Fibroblast of skin of left biceps (primary cell): ENCODE measurements at places on chromosomes 2 and 18.

- DNase-seq = no peak
Measured at GRCh38 chr2:42421157-42421485, 60.1 kb upstream of the COX7A2L start.

DNA sequence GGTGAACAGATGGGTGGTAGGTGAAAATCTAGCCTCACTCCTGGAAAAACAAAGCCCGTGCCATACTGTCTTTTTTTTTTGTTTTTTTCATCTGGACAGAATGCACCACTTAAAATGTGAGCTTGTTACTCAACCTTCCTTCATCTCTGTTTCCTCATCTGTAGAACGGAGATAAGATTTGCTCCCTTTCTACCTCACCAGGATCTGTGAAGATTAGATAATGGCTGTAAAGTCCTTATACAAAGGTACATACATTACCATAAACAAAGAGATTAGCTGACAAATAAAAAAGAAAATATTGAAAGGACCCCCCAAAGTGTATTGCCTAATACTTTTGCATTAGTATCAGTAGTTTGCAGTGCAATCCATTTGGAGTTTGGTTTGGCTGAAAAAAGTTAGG is 75.4 kb upstream of the ZEB2 start:
- DNase-seq = no peak

GRCh38 chr2:5969303-5969702 is 277.1 kb downstream of the SOX11 start:
- no peak for DNase-seq

GRCh38 chr2:176642074-176642473 is 372.8 kb downstream of the MTX2 start:
- DNase-seq = peak; percentile 78

DNA sequence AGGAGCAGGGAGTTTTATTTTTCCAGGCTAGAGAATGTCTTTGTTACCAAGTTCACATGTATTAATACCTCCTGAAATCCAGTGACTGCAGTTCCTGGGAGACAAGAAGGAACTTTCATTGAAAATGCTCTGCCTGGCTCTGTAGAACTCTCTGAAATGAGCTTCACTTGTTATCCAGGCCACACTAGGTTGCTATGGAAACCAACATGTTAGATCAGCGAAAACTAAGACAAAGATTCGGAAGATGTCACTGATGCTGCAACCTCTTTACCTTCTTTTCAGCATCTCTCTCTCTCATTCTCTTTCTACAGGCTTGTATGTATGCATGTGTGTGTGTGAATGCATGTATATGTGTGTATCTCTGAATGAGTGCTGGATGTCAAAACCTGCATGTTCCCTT is 218.5 kb downstream of the TRIB2 start:
- DNase-seq = no peak

DNA sequence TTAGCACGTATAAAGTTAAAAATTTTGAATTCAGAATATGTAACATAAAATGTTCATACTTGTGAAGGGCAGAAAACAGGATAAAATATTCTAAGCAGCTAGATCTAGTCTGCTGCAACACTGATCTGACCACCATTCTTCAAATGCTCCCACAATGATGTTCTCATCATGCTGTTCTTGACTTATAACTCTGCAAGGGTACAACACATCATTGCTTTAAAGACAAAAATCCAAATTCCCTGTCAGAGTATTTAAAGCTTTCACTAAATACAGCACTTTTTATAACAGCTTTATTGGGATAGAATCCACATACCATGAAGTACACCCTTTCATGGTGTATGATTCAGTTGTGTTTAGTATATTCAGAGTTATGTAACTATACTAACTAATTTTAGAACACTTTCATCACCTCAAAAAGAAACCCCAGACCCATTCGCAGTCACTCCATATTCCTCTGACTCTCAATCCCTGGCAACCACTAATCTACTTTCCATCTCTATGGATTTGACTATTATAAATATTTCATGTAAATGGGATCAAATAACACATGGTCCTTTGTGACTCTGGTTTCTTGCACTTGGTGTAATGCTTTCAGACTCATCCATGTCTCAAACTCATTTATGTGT is 56.4 kb downstream of the MAP4K3 start:
- DNase-seq = peak; percentile 23
